ENCODE measurements at places on chromosomes 4 and X. TPM values are rescaled to one million over a fixed set of nuclear protein-coding genes. Genes with fewer than 3 reads are reported as not detected.

DNA sequence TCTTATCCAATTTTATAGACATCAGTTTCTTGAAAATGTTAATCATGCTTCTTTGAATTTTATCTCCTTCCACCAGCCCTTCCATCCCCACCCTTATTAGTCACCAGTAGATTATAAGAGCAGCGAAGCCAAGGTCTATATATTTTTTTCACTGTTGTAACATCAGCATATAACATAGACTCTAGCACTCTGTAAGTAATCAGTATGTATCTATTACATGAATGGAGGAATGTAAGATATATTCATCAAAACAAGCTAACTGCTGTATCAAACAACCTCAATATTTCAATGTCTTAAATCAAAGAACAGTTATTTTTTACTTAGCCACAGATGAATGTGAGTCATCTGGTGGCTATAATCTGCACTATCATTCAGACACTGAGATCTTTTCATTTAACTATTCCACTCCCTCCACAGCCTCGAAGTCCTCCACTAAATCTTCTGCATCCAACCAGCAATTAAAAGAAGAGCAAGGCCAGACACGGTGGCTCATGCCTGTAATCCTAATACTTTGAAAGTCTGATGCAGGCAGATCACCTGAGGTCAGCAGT, 178.9 kb downstream of the CENPC start:
- no peak for DNase-seq

COL25A1 gene
- not detected for total RNA-seq

GRCh38 chr4:81375745-81376144, 96.0 kb downstream of the RASGEF1B start:
- DNase-seq = no peak

CLNK gene
- 0.39 TPM for total RNA-seq

- no peak for DNase-seq
Measured at GRCh38 chrX:41457613-41458192, 10.6 kb downstream of the NYX start.
